SW 1271 (cell line): ENCODE measurements at places on chromosomes 1 and 21.

DNA sequence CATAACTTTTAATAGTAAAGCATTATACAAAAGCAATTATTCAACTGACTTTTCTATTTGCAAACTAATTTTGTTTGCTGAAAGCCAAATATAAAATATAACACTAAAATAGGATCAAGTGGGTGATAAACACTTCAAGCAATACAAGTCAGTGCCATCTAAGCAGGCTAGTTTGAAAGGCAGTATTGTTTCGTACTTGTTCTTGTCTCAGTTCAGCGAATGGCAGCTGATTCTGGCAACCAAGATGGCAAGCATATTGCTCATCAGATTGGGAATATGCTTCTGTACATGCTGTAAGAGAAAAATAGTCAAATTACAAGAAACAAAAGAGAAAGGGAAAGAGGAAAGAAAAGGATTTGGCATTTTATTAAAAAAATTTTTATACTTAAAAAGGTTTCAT is 7.5 kb downstream of the TMEM59 start:
- DNase-seq: no peak

GRCh38 chr1:24639881-24640280 is 3.2 kb upstream of the SRRM1 start:
- no peak for DNase-seq

GRCh38 chr1:225941187-225941941 is at the start of gene LEFTY2:
LEFTY2 (minus strand) TSS chr1:225941220; CDS start chr1:225941140, 80 bp downstream.
- no peak for DNase-seq

DNA sequence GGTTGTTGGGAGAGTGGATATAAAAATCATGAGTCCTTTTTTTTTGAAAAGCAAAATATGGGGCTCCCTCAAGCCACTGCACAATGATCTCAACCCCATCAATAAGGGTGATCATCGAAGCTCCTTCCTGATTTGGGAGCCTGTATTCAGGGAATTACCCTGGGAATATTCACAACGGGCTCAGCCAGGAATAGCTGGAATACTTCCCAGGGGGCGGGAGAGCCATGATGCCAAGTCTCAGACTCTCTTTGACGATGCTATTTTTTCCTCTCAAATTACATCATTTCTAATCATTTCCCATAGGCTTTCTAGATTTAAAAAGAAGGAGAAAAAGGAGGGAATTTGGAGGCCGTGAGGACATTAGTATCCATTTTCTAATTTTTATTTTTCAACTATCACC is 18.4 kb downstream of the OLIG1 start:
- no peak for DNase-seq

DNA sequence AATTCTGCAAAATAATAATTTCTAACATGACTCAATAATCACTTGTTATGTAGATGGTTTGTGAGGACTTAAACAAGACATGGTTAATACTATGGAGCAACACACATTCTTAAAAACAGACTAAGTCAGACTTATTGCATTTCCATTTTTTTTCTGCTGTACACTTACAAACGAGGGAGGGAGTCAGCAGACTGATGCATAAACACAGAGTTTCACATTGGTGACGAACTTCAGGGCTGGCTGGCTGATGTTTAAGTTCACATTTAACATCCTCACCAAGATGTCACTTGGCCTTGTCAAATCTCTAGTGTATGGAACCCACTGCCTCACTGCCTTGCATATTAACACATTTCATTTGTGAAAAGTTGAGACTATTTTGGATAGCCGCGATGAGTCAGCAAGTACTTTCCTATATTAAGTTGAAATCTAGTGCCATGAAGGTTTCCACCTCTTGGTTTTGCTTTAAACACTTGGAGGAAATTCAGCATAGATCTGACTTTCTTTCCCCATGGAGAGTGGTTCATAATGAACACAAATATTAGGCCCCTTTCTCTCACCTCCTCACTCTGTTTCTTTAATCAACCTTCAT is 337.5 kb upstream of the RUNX1 start:
- DNase-seq: no peak

DNA sequence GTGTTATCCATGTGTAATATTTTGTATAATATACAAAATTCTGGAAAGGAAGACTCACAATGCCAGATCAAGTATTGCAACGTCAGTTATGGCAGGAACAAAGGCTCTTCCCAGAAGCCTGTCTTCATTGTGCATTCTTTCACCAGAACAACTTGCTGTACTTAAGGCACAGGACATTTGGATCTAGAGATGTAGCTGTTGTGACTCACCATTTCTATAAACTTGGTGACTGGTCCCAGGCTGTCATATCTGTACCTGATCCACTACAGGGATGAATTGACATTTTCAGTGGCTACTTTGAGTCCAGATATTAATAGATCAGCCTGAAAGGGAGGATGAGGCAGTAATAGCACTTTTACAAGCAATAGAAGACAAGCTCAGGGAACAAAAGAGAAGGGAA is 299.8 kb downstream of the DISC1 start:
- no peak for DNase-seq
